ENCODE measurements at places on chromosomes 3 and 15.

- DNase-seq, result no peak
These were observed 8.9 kb downstream of the CPA3 start for GRCh38 chr3:148873977-148874376.

DNA sequence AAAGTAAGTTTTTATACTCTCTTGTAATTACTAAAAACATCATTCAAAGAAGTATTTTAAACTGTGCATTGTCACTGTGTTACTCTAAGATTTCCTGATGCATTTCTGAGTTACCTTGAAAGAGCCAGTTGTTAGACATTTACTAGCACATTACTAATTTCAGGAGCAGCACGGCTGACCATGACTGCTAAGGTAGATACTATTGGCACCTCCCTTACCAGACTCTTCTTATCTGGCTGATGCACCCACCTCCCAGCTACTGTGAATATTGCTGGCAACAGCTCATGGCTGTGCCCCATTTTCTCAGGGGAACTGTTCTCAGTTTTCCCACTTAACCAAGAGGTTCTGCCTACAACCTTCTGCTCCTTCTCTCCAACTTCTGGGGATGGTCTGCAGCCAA lies 29.4 kb downstream of the COL6A5 start:
- DNase-seq, result no peak

- DNase-seq, result no peak
These were observed 73.4 kb downstream of the ULK4 start for GRCh38 chr3:41888368-41889076.

DNA sequence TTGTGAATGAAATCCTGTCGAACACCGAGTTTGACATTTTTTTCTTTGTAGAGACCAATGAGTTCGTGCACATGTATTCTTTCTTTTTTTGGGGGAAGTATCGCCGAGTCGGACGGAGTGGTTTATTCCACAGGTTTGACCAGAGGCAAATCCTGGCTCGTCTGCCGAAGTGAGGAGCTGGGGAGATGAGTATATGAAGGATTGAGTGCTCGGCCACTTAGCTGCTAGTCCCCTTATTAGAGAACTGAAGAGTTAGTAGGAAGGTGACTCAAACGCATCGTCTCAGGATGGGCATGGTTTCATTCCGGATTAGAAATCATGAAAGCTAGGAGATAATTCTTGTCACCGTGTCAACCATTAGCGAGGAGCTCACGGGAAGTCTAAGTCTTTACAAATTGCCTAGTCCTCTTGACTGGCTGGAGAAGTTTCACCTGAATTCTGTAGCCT lies 154.7 kb upstream of the GOLIM4 start:
- DNase-seq, result no peak

- peak; percentile 48 for DNase-seq
These were observed 6.1 kb upstream of the KPNA1 start for GRCh38 chr3:122520861-122521260.

- no peak for DNase-seq
These were observed 100.5 kb downstream of the HMG20A start for GRCh38 chr15:77521206-77521605.

- no peak for DNase-seq
These were observed 18.7 kb upstream of the RPP14 start for GRCh38 chr3:58287354-58287753.

DNA sequence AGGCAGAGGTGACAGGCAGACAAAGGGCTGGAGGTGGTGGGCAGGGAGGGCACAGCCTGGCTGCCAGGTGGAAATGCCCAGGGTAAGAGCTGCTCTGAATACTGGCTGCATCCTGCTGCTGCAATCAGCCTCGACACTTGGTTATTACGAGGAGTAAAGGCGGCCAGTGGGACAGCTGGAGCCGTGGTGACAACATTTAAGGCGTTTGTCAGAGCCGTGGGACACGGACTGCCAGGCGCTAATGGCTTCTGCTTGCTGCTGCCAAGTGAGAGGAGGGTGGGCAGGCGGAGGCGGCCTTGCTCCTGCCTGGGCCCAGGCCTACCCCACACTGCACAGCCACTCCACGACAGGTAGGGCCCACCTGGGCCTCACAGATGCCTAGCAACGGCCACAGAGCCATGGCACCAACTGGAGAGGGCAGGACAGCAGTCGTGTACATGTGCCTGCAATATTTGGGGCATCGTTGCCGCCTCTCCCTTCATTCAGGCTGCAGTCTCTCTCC lies 49.2 kb upstream of the TMEM115 start:
- no peak for DNase-seq

DNA sequence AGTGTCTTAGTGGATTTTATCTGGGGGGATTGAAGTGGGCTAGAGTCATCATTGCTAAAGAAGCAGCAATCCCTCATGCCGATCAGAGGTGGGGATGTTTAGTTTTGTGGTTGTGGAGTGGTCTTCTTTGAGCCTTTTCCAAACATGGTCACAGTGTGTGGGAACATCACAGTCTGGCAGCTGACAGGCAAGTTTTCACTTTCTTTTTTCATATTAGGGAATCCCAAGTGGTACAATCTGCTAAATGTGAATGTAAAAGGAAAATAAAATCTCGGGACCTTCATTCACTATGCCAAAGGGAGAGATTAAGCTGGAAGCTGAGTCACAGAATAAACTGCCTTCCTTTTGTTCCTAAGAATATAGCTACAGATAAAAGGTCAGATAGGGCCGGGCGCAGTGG lies 10.4 kb upstream of the CX3CR1 start:
- no peak for DNase-seq

- DNase-seq, result no peak
These were observed 83.8 kb upstream of the FNDC3B start for GRCh38 chr3:171955598-171955997.

DNA sequence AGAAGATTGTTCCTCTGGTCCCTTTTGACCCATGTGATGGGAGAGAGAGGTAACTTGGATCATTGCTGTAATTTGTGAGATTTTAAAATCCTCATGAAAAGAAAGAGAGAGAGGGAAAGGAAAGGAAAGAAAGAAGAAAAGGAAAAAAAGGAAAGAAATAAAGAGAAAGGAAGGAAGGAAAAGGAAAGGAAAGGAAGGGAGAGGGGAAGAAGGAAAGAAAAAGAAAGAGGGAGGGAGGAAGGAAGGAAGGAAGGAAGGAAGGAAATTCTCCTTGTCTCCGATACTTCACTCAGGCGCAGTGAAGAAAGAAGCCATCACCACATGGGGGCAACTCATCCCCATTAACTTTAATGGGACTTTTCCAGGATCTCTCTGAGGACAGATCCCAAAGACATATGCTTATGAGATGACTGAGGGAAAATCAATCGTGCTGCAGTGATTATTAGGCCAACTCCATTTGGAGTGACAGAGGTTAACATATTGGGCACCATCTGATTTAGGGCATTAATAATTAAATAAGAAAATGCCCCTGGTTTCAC lies 123.0 kb downstream of the MEGF11 start:
- DNase-seq, result no peak

- DNase-seq, result no peak
These were observed 16.7 kb upstream of the EHD4 start for GRCh38 chr15:41988896-41989572.

DNA sequence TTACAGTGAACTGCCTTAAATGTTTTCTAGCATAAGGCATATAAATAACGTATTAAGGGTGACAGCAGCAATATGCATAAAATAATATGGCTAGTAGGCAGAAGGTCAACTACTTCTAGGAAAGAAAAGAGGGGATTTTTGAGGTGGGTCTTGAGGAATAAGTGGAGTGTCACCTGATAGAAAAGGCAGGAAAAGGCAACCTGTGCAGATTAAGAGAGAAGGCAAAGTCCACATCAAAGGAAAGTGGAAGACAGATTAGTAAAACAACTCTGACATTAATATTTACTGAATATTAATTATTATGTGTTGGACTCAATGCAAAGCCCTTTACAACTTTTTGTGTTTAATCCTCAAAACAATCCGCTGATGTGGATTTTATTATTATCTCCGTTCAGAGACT lies 2.8 kb downstream of the THOC7 start:
- DNase-seq, result no peak

- no peak for DNase-seq
These were observed 16.7 kb upstream of the SECISBP2L start for GRCh38 chr15:49062900-49063299.

DNA sequence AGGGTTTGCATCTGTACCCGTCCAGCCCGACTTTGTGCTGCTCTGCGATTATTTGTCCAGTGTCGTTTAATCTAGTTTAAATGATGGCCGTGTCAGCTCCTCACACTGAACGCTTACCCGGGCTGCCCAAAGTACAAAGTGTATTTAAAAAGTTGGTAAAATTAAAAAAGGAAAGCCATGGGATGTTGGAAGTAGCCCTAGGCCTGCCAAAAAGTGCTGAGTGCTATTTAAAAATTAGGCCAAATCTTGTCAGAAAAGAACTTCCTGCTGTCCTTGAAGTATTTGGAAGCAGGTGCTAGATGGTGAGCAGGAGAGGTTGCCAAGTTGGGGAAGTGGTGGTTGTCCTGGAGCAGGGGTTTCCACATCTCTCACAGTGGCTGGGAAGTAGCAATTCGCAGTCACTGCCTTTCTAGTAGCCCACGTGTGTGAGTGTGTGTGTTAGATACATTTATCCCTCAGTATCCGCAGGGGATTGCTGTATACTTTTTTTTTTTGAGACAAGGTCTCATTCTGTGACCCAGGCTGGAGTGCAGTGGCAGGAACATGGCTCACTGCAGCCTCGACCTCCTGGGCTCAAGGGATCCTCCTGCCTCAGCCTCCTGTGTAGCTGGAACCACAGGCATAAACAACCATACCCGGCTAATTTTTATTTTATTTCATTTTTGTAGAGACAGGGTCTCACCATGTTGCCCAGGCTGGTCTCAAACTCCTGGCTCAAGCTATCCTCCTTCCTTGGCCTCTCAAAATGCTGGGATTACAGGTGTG lies 664 bp downstream of the PPCDC start:
- peak; percentile 39 for DNase-seq

- DNase-seq, result peak; percentile 15
These were observed 692 bp downstream of the UBE2E2 start for GRCh38 chr3:23203708-23204330.

- DNase-seq, result no peak
These were observed 7.7 kb upstream of the GNAT1 start for GRCh38 chr3:50183755-50184154.

DNA sequence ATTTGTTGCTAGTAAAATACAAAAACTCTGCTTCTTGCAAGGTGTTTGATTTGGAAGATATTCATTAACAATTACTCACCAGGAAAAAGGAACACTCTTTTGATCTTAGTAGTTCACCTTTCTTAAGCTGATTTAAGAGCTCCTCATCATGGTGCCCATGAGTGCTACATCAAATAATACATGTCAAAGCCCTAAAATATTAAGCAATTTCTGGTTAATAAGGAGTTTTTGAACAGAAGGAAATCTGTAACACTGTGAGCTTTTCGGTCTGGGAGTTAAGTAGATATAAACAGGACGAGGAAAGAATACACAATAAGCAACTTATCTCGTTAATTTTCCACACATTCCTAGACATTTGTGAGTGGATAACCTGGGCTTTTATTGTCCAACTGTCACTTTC lies 83.9 kb upstream of the DCBLD2 start:
- peak; percentile 63 for DNase-seq

DNA sequence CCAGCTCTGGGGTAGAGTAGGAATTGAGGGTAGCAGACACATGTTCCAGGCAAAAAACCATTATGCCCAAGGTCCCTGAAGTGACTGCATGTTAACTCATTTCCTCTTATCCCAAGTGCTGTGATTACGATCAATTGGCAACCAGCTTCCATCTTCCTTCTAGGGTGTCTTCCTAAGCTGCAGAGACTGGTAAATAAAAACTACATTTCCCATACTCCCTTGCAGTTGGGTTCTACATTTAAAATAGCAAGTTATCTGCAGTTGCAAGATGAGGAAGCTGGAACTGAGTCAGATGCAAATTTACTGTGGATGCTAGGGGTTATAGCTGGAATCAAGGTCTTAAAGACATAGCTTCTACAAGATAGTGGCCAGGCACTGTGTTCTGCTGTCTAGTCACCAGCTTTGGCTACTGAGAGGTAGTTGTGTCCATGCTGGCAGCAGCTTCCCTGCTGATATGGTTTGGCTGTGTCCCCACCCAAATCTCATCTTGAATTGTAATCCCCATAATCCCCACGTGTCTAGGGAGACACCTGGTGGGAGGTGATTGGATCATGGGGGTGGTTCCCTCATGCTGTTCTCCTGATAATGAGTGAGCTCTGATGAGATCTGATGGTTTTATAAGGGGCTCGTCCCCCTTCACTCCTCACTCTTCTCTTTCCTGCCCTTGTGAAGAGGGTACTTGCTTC lies 51.3 kb upstream of the FBN1 start:
- DNase-seq, result peak; percentile 54

DNA sequence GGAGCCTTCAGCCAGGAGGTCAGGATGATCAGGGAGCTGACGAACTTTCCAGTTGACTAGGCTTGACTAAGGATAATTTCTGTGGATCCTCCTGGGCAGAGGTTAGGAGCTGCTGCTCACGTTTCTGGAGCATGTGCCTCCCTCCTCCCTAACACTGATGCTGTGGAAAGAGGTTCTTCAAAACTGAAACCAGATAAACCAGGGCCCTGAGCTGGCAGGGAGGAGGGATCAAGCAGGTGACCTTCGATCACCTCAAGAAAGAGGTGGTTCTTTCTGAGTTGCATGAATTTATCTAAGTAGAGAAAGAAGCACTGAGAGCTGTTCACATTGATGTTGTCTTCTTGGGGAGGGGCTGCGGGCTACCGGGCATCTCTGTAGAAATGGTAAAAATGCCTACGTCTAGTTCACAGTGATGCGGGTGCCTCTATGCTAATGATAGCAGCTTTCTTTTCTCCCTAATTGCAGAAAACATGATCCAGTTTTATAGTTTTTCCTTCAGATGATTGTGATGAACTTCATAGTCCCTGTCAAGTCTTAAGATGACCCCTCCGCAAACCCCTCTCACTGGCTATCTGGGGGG lies 332.7 kb upstream of the LRRFIP2 start:
- no peak for DNase-seq

DNA sequence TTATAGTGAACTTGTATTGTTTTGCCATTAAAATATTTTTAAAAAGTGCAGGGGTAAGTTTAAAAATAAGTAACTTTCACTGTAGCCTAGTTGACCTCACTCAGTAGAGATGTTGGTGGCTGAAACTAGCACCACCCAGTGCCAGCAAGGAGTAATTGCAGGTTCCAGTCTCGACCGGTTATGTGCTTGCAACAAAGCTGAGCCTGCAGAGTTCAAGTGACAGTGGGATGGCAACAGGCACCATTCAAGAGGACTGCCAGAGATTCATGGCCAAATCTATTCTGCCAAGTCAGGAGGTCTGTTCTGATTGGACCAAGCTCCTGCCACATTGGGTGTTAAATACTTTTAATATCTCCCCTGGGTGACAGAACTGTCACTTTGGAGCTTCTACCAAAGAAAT lies 2.7 kb downstream of the ADAMTS7 start:
- DNase-seq, result peak; percentile 68

DNA sequence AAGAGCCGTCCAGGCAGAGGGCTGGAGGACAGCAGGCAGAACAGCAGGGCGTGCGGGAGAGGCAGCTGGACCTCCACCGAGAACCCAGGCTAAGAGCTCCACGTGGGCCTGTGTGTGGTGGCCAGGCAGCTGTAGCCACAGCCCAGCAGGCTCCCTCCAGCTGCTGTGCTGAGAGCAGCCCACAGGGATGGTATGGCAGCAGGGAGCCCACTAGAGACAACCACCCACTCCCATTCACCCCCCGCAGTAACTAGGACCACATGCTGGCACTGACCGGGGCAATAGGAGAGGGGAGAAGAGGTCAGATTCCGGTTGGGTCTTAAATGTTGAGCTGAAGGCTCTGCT lies 25.6 kb upstream of the MUSTN1 start:
- no peak for DNase-seq

- DNase-seq, result no peak
These were observed 15.9 kb downstream of the ADCY5 start for GRCh38 chr3:123432832-123433523.

- DNase-seq, result peak; percentile 36
These were observed 10.5 kb upstream of the BUB1B start for GRCh38 chr15:40150163-40150925.
